Hindlimb muscle (tissue), 1 donor: ENCODE measurements at places on chromosomes 6 and 20.

- DNase-seq, result no peak
These were observed 36.7 kb downstream of the MAN1A1 start for GRCh38 chr6:119312875-119313338.

DNA sequence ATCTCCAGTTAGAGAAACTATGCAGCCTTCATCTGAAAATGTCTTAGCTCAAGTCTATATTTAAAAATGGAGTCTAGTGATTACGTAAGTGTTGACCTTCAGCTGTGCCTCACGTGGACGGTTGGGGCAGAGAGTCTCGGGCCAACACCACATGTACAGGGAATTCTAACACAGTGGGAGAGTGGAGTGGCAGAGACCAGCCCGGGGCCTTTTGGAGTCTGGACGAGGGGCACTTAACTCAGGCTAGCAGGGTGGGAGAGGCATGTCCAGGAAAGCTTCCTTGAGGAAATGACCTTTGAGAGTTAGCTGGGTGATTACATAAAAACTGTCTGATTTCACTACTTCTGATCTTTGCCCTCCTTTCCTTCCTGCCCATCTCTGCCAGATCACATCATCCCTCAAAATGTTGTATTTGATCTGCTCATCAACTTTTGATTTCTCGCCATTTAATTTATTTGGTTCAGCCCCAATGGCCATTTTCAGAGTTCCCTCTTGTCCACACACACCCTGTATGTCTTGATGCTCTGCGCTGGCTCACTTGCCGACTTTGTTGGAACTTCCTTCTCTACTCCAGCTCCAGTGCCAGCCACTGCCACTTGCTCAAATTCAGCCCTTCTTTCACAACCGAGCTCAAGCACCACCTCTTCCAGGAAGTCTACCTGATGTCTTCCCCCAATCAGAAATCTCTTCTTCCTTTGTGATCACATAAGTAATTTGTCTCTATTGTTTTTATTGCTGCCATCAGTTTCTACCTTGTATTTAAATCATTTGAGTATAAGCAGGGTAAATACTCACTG lies 2.6 kb downstream of the ARMC2 start:
- DNase-seq, result no peak

- no peak for DNase-seq
These were observed 14.2 kb downstream of the SLC22A23 start for GRCh38 chr6:3442431-3443220.

GRCh38 chr6:158476389-158476788 lies 83.5 kb upstream of the TMEM181 start:
- DNase-seq, result no peak

GRCh38 chr20:10842116-10842515 lies 168.3 kb upstream of the JAG1 start:
- no peak for DNase-seq

DNA sequence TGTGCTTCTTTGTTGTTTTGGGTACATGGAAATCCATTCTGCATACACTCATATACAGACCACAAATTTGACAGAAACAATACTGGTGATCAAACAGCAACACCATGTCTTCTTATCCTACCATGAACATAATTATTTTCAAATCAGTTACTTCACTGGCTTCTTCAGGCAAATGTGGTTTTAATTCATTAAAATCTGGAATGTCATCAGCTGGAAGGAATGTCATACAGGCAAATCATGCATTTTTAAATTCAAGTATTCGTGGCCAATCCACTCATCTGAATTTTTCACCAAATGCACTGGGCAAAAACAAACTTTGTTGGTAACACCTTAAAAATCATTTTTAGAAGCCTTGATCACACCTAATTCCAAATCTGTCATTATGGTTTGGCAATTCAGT lies 59.3 kb downstream of the KIF6 start:
- no peak for DNase-seq

DNA sequence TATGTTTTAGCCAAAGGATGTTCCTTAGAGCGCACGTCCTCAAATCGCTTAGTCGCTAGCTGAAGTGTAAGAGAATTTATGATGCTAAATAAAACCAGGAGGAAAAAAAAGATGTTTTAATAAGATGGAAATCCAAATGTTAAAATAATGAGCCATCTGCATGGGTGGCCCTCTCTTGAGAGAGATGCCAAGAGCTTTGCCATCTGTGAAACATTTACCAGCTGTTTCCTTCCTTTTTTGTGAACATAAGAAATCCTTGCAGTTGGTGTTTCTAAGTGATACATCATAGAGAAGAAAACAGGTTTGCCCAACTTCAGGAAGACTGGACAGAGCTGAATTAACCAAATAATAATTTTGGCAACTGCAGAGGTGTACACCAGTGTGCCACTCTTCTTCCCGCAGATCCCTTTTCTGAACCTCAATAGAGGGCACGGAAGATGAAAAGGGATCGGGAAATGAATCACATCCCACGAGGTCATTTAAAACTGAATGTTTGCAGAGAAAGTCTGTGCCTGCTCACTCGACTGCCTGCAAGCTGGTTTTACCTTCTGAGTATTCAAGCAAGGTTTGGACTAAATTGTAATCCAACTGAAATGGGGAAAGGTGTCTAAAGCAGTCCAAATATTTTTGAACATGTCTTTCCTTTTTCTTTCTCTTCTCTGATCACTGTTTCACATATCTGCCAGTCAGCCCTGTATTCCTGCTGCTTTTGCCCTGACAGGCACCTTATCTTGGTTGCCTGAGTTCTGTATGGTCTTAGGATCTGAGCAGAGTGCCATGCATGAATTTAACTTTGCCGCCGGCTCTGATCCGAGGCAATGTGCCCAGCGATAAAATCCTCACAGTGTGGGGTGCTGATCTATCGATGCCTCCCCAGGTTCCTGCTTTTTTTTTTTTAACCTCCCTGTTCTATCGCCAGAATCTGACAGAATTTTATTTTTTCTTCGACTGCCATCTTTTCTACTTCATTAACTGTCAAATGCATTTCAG lies 35.5 kb upstream of the TSHZ2 start:
- DNase-seq, result no peak

DNA sequence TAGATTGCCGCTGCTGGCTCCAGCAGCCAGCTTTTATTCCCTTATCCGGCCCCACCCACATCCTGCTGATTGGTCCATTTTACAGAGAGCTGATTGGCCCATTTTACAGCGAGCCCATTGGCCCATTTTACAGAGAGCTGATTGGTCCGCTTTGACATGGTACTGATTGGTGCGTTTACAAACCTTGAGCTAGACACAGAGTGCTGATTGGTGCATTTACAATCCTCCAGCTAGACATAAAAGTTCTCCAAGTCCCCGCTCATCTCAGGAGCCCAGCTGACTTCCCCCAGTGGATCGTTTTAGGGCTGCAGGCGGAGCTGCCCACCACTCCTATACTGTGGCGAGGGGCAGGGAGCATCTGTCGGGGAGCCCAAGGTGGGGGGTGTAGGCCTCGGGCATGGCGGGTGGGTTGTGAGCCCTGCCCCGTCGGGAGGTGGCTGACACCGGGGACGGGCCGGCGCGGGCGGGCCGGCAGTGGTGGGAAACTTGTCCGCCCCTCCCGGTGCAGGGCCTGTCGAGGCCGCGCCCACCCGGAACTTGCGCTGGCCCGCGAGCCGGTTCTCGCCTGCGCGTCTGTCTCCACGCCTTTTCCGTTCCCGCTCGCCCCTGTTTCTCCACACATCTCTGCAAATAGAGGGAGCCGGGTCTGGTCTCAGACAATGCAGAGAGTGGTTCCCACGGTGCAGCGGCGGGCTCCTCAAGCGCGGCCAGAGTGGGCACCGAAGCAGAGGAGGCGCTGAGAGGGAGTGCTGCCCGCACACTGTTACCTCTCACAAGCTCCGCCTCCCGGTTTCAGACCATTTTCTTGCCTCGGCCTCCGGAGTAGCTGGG lies 86.1 kb upstream of the STMND1 start:
- DNase-seq, result peak; percentile 63

- DNase-seq, result no peak
These were observed 261.2 kb downstream of the HIVEP2 start for GRCh38 chr6:142683714-142684141.

DNA sequence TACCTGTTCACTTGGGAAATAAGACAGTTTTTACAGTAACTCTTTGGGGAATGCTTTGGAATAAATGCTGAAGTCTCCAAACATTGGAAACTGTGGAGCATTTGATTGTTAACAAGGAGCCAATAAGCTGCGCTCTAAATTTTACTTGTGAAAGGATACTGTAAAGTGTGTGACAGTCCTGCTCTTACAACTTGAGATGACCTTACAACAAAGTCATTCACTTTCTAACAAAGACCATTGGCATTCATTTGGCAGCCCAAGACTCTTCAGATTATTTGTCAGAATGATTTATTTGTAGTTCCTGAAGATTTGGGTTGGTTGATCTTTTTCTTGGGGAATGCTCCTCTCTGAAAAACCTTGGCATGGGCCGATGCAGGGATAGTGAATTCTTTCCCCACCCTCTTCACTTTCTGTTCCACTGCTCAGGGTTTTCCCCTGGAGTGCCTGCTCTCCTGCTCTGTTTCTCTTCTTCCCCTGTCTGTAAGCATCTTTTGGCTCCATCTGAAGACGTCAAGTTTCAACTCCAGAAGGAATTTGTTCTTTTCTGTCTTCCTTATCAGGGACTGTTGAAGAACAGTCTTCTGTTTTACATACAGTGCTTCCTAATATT lies 116.4 kb downstream of the AKAP7 start:
- peak; percentile 22 for DNase-seq

GRCh38 chr6:19301980-19302379 lies 535.2 kb upstream of the ID4 start:
- DNase-seq, result no peak

DNA sequence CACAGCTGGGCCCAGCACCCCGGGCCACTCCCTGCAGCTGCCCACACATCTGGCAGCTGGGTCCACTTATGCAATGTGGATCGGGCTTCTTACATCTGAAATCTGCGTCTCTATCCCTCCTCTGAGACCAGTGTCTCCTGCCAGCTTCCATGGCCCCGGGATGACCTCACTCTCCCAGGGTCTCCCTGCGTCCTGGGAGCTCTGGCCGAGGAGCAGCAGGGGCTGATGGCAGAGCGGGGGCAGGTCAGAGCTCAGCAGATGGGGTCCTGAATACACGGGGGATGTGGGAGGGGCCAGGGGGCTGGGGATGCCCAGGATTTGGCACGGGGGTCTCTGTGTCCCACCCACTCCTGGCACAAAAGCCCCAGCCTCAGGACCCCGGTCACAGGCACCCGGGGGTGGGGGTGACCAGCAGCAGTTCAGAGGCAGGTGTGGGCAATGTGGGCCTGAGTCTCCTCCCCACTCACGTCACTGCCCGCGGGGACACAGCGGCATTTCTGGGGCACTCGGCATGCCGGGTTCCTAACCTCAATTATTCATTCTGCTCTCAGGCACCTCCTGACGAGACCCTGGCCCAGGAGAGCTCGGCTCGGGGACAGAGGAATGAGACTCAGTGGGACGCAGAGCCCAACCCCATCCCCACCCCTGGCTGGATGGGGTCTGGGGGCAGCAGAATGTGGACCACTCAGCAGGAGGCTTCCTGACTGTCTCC lies 16.4 kb downstream of the CHRNA4 start:
- peak; percentile 34 for DNase-seq

- no peak for DNase-seq
These were observed 24.5 kb downstream of the NDUFAF5 start for GRCh38 chr20:13809373-13809772.

DNA sequence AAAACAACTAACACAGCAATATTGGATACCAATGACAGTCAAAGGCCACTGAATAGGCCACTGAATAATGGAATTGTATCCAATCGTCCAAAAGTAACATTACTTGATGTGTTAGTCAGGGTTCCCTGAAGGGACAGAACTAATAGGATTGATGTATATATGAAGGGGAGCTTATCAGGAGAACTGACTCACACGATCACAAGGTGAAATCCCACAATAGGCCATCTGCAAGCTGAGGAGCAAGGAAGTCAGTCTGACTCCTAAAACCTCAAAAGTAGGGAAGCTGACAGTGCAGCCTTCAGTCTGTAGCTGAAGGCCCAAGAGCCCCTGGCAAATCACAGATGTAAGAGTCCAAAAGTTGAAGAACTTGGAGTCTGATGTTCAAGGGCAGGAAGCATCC lies 571.4 kb downstream of the PRKN start:
- DNase-seq, result no peak

GRCh38 chr6:113077794-113078193 lies 730.7 kb downstream of the RFPL4B start:
- no peak for DNase-seq

DNA sequence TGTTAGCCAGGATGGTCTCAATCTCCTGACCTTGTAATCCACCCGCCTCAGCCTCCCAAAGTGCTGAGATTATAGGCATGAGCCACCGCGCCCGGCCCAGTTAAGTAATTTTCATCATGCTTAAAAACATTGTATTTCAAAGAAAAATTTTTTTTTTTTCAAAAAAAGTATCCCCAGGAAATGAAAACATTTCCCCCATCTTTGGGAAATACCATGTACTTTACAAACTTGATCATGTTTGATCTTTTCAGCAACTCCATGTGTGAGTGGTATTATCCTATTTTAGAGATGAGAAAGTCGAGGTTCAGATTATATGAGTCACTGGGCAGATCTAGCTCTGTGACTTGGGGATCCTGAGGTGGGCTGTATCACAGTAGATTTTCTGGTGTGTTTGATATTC lies 11.8 kb downstream of the CHMP4B start:
- no peak for DNase-seq

- no peak for DNase-seq
These were observed 165.6 kb downstream of the FOXA2 start for GRCh38 chr20:22418738-22419137.
